ENCODE measurements at places on chromosomes 3 and 15. TPM values are rescaled to one million over a fixed set of nuclear protein-coding genes. Genes with fewer than 3 reads are reported as not detected.

Gene SCG5
- not detected for total RNA-seq

Gene DHFR2
- total RNA-seq, result 5.9 TPM

Gene SPESP1
- 4.4 TPM for total RNA-seq

Gene SNTN
- not detected for total RNA-seq

Gene SAMMSON
- total RNA-seq, result not detected

Gene EPHA6
- not detected for total RNA-seq

Gene SCG3
- 0.16 TPM for total RNA-seq

Gene GALNT15
- total RNA-seq, result 35.5 TPM

Gene SLC28A2
- not detected for total RNA-seq

Gene NIPA2
- 84.7 TPM for total RNA-seq

Gene MYLK
- 178 TPM for total RNA-seq

GRCh38 chr15:94970802-94971201 lies 739.4 kb downstream of the MCTP2 start:
- no peak overlapping the region for H3K4me3 ChIP-seq
- H3K27ac ChIP-seq, result peak overlapping the region; percentile 75
- DNase-seq, result no peak
- H3K4me1 ChIP-seq, result no peaks in the 10 kb centered on the region
- H3K36me3 ChIP-seq, result no peaks in the 10 kb centered on the region
- H3K27me3 ChIP-seq, result no peaks in the 10 kb centered on the region

GRCh38 chr3:88189361-88189810 lies 39.6 kb downstream of the C3orf38 start:
- no peak overlapping the region for H3K4me3 ChIP-seq
- H3K27me3 ChIP-seq, result no peaks in the 10 kb centered on the region
- no peak overlapping the region for H3K27ac ChIP-seq

DNA sequence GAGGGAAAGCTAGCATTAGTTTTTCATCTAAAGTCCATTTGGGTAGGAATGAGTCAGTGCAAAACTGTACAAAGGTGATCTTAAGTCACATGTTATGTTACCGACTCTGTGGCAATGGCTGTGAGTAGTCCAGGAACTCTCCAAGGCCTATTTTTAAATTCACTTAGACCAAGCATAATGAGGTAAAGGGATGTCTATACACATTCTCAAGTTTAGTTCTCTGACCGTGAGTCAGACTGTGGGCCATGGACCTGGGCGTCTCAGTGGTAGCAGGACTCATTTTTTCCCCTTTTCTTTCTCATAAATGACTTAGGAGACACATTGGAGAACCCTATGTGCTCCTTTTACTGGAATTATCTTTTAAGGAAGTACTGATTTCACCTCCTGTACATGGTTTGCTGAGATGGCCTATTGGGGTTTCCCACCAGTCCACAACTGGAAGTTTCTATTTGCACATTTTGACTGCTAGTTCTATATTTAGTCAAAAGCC lies 488.7 kb upstream of the TPRG1 start:
- H3K4me1 ChIP-seq, result peaks cover 56% of the 10 kb centered on the region
- no peak for DNase-seq
- no peaks in the 10 kb centered on the region for H3K36me3 ChIP-seq

- H3K27me3 ChIP-seq, result no peaks in the 10 kb centered on the region
- no peak overlapping the region for H3K4me3 ChIP-seq
- H3K4me1 ChIP-seq, result no peaks in the 10 kb centered on the region
These were observed 20.2 kb downstream of the ADGRG7 start for GRCh38 chr3:100629421-100630127.

GRCh38 chr3:194750491-194750828 lies 64.8 kb downstream of the FAM43A start:
- H3K4me1 ChIP-seq, result no peaks in the 10 kb centered on the region
- DNase-seq, result no peak
- no peaks in the 10 kb centered on the region for H3K36me3 ChIP-seq
- no peak overlapping the region for H3K27ac ChIP-seq

DNA sequence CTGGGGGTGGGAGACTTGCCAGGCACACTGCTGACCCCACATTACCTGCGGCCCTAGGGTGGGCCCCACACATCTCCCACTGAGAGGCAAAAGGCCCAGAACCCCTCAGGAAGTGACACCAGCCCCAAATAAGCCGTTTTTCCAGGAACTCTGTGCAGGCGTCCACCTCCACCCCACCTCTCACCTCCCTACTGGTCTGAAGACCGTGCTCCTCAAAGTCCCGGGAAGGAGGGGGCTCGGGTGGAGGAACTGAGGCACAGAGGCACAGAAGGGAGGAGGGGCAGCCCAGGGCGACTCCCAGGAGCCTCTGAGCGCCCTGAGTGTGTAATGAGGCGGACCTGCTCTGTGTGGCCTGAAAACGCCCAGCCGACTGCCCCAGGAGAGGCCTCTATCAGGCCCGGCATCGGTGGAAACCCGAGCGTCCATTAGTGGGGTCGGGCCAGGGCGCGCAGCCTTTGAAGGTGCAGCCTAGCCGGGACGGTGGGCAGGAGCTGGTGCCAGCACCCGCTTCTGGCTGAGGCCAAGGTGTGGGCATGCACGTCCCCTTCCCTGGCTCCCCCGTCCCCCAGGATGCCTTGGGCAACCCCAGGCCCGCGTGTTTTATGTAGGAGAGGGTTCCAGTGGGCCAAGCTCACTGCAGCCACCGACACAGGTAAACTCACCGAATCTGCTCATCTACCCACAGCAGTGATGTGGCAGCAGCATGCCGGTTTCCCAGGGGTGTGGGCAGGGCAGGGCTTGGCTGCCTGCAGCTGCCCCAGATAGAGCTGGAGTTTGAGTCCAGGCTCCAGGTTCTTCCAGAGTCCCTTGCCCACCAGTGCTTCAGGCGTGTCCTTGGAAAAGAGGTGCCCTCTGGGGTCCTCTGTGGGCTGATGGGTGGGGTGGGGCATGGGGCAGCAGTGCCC lies 55.8 kb downstream of the DNAJB8 start:
- H3K4me3 ChIP-seq, result no peak overlapping the region
- DNase-seq, result no peak
- H3K27me3 ChIP-seq, result no peaks in the 10 kb centered on the region
- no peaks in the 10 kb centered on the region for H3K36me3 ChIP-seq
- H3K27ac ChIP-seq, result no peak overlapping the region
- H3K4me1 ChIP-seq, result no peaks in the 10 kb centered on the region

- no peaks in the 10 kb centered on the region for H3K36me3 ChIP-seq
- no peak overlapping the region for H3K27ac ChIP-seq
- DNase-seq, result no peak
- no peaks in the 10 kb centered on the region for H3K27me3 ChIP-seq
- H3K4me1 ChIP-seq, result no peaks in the 10 kb centered on the region
- H3K4me3 ChIP-seq, result no peak overlapping the region
These were observed 11.9 kb downstream of the RTP3 start for GRCh38 chr3:46509661-46510187.

GRCh38 chr15:65580287-65580686 lies 30.6 kb downstream of the INTS14 start:
- no peak for DNase-seq
- peaks cover 20% of the 10 kb centered on the region for H3K4me1 ChIP-seq
- H3K27ac ChIP-seq, result no peak overlapping the region
- no peaks in the 10 kb centered on the region for H3K36me3 ChIP-seq
- H3K4me3 ChIP-seq, result no peak overlapping the region

- H3K36me3 ChIP-seq, result no peaks in the 10 kb centered on the region
- no peak overlapping the region for H3K4me3 ChIP-seq
- DNase-seq, result no peak
- H3K4me1 ChIP-seq, result peaks cover 52% of the 10 kb centered on the region
These were observed 160.5 kb downstream of the KLF13 start for GRCh38 chr15:31486906-31487695.
